ENCODE measurements at places on chromosomes 16 and 17.
A peak's percentile ranks its signal among the peaks of the same experiment; 100 is the strongest.

- no peak for DNase-seq
Measured at GRCh38 chr16:65196420-65197075, 74.7 kb upstream of the CDH11 start.

- peak; percentile 41 for DNase-seq
Measured at GRCh38 chr17:6323626-6324356, 111.1 kb downstream of the AIPL1 start.

DNA sequence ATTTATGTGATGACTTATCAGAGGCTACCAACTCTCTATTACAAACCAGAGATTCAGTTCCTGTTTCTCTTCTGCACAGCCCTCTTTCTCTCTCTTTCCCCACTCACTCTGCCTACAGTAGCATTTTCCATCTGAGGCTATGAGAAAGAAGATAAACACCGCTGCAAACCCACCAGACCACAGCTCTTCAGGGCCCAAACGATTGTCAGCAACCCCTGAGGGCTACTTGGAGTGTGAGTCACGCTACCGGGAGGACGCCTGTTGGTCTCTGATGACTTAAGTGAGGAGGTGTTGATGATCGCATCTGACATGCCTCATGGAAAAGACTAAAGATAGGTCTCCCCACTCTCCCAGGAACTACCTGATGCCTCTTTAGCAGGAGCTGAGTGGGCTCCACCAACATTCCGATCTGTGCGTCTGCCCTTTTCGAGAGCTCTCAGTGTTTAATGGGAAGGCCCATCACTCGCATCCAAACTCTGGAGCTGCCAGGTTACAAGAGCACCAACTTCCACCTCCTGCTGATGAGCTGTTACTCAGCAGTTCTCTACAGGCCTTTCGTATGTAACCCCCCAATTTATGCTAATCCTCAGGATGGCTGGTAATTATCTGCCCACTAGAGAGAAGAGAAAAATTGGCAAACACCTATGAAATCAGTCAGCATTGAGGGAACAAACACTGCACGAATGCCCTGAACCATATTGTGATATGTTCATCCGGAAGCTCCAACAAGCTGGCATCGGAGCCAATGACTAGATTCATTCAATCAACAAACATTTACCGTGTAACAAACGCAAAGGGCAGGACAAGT lies 9.2 kb downstream of the GRIN2A start:
- peak; percentile 34 for DNase-seq

- DNase-seq = no peak
Measured at GRCh38 chr17:63533433-63534077, 10.4 kb downstream of the KCNH6 start.

DNA sequence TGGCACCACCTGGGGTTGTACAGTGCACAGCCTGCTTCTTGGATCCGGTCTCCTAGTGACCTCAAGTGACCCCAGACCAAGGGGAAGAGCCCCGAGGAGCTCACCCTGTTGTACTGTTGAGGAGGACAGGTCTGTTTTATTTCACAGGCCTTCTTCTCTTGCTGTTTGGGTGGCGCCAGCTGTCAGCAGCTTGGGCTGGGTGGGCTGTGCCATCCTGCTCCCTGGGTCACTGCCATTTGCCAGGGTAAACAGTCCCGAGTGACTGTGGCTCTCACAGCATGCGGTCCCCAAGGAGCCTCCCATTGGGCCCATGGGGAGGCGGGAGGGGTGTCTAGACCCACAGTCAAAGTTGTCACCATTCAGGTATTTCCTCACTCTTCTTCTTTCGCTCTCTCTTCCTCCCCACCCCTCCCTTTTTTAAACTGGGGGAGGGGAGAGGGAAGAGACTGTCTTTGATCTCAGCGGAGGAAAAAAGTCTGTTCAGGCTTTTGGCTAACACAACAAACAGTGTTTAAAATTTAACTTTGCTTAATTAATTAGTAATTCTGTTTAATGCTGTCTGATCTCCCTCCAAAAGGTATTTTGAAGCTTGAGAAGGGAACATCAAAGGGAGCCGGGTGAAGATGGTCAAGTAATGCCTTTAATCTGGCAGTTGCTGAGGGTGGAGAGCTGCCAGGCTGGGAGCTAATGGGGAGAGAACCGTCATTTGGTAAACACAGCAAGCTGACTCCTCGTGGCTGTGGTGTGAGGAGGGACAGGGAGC lies 64.0 kb downstream of the SNX20 start:
- DNase-seq = no peak

- no peak for DNase-seq
Measured at GRCh38 chr17:32517982-32518381, 31.2 kb downstream of the CDK5R1 start.

DNA sequence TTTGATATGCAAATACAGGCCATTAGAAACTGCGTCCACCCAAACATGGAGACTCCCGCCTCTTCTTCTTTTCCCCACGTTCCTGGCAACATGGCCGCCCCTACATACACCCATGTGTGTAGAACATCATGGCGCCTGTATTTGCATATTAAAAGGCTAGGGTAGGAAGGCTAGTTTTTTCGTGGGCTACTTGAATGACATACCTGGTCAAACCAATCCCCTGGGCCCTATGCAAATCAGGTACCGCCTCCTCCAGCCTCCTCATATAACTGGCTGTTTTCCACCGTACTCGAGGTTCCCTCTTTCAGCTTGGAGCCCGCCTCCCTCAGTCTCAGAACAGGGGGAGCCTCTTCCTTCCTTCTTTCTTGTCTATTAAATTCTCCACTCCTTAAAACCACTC lies 840 bp upstream of the CD300LB start:
- no peak for DNase-seq

DNA sequence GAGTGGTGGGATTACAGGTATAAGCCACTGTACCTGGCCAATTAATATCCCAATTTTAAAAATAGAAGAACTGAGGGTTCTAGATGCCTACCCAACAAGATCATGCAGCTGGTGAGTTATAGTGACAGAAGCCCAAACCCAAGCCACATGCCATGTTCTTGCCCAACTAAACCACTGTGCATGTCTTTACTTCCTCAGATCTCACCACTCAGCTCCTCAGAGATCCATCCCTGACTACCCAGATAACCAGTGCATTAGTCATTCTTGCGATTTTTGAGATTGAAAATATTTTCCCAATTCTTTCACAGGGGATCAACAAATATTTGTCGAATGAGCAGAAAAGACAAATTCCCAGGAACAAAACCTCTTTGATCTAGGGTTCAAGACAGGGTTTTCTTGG lies 303.1 kb downstream of the CBLN1 start:
- DNase-seq = no peak

DNA sequence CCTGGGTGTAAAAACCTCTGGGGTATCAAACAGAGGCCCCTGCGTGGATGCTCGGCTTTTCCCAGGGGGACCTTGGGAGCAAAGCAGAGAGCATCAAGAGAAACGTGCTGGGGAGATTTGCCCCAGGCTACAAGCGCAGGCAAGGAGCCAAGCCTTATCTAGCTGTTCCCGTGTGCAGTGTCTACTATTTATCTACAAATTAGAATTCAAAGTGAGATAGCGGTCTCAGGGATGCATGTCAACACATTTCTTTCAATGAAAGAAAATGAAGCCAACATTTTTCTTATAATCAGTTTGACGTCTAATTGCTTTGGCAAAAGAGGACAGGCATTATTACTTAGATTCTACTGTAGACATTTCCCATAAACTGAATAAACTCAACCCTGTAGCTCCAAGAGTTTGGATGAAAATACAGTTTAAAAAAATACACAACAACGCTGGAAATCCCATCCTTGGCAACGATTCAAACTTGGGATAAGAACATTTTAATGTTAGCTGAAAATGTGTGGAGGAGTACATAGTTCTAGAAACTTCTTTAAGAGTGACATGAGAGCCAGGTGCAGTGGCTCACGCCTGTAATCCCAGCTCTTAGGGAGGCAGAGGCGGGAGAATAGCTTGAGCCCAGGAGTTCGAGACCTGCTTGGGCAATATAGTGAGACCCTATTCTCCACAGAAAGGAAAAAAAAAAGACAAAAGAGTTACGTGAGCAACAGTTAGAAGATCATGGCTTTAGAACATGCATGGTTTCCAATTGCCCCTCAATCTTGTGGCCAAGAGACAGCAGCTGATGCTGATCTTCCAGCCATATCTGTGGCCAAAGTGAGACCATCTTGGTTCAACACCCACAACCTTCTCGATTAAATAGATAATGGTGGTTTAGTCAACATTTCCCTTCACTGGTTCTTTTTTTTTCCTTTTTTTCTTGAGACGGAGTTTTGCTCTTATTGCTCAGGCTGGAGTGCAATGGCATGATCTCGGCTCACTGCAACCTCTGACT lies 7.2 kb downstream of the SPNS3 start:
- no peak for DNase-seq

GRCh38 chr17:64622931-64623654 lies 39.0 kb downstream of the SMURF2 start:
- peak; percentile 85 for DNase-seq

GRCh38 chr16:54780266-54780665 lies 150.4 kb upstream of the IRX5 start:
- no peak for DNase-seq

DNA sequence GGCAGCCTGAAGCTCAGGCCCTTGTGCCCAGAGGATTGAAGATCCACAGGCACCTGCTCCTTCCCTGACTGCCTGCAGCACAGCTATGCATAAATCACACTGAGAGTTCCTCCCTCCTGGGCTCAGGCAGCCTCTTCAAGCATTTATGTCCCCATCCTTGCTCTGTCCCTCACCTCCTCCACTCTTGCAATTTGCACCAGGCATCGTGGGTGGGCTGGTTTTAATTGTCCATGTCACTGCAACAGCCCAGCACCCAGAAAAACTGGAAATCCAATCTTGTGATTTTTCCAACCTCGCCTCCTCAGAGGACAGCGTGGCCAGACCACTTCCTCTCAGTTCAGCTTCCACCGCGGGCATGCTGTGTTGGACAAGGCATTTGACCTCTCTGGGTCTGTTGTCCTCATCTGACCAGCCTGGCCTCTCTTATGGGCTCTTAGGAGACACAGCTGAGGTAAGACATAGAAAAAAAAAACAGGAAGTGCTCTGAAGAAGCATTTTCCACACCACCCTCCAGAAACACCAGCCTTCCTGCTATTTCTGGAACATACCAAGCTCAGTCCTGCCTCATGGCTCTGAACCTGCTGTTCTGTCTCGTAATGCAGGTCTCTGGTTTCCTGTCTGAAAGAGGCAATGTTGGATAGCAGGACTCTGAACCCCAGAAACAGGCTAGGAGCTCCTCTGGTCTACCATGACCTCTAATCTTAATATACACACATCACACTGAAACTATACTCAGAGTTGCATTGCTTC lies 8.3 kb downstream of the TMEM114 start:
- no peak for DNase-seq

DNA sequence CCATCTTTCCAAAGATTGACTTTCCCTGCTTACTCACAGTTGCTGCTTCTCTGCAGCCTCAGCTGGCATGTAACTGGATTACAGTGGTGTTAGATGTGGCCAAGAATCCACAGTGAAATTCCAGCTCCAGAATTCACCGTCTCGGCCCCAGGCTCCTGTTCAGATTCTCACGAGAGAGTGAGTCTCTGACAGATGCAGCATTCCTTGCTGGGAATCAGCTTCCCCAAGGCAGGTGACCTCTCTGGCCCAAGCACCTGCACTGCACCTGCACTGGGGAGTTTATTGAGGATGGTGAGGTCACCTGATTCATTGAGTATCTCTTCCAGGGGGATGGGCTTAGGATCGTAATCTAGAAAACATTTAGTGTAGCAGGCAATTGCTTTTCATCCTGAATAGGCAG lies 600.5 kb upstream of the RBFOX1 start:
- DNase-seq = no peak

GRCh38 chr17:29158096-29158487 lies 22.1 kb downstream of the MYO18A start:
- no peak for DNase-seq

DNA sequence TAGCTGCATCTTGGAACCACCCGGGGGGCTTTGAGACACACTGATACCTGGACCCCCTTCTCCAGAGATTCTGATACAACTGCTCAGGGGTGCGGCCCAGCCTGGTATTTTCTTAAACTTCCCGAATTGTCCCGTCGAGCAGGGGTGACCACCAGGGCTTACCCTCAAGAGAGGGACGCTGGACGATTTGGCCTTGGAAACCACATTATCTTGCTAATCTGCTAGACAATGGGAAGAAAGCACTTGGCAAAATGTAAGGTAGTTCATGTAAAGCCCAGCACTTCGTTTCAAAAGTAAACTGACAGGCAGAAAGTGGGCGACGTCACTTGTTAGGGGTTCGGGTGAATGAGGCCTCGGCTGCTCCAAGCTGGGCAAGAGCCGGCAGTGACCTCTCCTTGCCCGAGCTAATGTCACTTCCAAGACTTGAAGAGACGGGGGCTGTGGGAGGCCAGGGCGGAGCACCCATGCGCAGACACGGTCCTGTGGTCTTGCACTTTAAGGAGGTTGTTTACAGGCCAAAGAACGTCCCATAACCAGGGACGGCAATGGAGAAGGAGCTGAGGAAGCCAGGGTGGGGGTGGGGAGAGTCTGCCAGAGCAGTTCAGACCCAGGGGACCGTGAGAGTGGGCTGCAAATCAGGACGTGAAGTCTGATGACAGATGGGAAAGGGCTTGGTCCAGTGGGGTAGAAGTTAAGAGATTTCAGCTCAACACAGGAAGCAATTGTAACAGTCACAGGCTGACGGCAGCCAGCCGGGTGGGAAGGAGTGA lies 152.7 kb upstream of the GSE1 start:
- no peak for DNase-seq

Data from RWPE1 (cell line).